B cell (primary cell): ENCODE measurements at places on chromosomes 11 and 22. TPM values are rescaled to one million over a fixed set of nuclear protein-coding genes. Genes with fewer than 3 reads are reported as not detected.
A peak's percentile ranks its signal among the peaks of the same experiment; 100 is the strongest.

The CFAP68 gene
- 7.8 and 8.2 TPM in 2 replicates for total RNA-seq

The MYO18B gene
- total RNA-seq, result 0.15 TPM in 1 of 2 replicates, not detected in the other

The CHCHD10 gene
- total RNA-seq, result 54.0 and 57.2 TPM in 2 replicates

The OR51F2 gene
- not detected in 2 replicates for total RNA-seq

The PNPLA5 gene
- total RNA-seq, result not detected in 2 replicates

The GRM5 gene
- total RNA-seq, result not detected in 2 replicates

The POLD4 gene
- total RNA-seq, result 190 and 210 TPM in 2 replicates

The NF2 gene
- 26.6 and 27.7 TPM in 2 replicates for total RNA-seq

The FZD4 gene
- total RNA-seq, result 0.02 and 0.15 TPM in 2 replicates

The OR5A1 gene
- total RNA-seq, result not detected in 2 replicates

DNA sequence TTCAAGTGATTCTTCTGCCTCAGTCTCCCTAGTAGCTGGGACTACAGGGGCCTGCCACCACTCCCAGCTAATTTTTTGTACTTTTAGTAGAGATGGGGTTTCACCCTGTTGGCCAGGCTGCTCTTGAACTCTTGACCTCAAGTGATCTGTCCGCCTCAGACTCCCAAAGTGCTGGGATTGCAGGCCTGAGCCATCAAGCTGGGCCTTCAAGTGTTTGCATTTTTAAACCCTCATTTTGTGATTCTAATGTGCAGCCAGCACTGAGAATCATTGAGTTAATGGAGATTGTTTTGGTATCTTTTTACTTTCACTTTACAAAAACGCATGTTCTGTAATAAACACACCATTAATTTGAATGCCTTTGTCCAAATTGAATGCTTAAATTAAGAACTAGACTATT is 3.4 kb downstream of the TYR start:
- DNase-seq, result no peak

DNA sequence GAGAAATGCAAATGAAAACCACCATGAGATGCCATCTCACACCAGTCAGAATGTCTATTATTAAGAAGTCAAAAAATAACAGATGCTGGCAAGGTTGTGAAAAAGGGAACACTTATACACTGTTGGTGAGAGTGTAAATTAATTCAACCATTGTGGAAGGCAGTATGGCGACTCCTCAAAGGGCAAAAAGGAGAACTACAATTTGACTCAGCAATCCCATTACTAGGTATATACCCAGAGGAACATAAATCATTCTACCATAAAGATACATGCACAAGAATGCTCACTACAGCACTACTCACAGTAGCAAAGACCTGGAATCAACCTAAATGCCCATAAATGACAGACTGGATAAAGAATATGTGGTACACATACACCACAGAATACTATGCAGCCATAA is 161.1 kb upstream of the PDGFD start:
- no peak for DNase-seq

DNA sequence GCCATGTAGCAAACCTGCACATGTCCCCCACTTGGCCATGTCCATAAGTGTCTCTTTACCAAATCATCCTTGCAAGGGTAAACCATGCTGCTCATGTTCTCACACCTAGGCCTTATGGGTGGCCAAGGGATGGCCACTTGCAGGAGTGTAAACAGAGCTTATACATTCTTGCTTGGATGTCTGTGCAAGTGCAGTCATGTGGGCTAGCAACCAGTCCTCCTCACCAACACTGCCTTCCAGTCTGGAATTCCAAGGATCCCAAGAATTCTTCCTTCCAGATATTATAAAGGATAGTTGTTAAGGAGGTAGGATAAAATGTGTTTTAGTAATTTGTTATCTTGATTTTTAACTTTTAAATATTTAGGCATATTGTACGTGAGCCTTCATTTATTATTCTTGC is 47.8 kb upstream of the OR5P2 start:
- DNase-seq, result no peak

DNA sequence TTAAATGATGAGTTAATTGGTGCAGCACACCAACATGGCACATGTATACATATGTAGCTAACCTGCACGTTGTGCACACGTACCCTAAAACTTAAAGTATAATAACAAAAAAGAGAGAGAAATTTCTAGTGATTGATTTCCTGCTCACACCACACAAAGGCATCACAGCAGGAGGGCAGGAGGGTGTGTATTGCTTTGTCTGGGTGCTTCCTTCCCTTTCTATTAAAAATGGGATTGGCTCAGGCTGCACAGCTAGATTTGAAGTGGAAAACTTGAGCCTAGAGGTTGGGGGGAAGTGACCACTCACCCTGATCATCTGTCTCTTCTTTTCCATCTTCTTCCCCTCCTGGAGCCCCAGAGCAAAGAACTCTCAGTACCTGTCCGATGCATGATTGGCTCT is 944 bp upstream of the SCGB1D2 start:
- no peak for DNase-seq

- DNase-seq, result no peak
These were observed 151.8 kb downstream of the MPPED1 start for GRCh38 chr22:43563571-43563970.

DNA sequence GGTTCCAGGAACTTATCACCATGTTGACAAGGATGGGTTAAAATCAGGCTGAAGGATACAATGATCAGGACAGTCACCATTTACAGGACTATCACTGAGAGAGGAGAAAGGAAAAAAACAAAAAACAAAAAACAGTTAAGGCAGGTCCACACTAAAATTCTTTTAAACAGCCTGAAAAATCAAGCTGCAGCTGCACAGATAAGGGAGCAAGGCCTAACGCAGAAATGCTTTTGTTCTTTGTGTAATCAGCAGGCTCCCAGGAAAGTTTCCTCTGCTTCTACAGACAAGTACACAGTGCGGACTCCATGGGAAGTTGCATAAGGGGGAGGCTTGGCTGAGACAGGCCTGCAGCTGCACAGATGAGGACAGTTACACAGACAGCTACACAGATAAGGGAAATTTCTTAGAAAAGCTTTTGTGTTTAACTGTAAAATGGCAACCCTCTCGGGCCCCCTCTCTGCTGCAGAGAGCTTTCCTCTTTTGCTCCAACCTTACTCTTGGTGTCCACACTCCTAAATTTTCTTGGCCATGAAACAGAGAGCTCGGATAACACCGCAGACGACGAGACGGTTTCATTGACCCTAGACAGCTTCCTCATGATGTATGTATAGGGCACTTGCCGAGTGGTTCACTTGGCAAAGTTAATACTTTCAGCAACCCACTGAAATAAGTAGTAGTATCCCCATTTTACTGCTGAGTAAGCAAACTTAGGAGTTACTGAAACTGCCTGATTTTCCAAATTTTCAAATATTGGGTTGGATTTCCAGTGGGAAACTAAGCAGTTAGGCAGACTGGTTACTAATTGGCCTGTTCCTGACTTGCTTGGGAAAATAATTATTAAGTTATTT is 45.5 kb downstream of the PIWIL3 start:
- no peak for DNase-seq

GRCh38 chr11:12200279-12200990 is 90.0 kb downstream of the MICAL2 start:
- no peak for DNase-seq

DNA sequence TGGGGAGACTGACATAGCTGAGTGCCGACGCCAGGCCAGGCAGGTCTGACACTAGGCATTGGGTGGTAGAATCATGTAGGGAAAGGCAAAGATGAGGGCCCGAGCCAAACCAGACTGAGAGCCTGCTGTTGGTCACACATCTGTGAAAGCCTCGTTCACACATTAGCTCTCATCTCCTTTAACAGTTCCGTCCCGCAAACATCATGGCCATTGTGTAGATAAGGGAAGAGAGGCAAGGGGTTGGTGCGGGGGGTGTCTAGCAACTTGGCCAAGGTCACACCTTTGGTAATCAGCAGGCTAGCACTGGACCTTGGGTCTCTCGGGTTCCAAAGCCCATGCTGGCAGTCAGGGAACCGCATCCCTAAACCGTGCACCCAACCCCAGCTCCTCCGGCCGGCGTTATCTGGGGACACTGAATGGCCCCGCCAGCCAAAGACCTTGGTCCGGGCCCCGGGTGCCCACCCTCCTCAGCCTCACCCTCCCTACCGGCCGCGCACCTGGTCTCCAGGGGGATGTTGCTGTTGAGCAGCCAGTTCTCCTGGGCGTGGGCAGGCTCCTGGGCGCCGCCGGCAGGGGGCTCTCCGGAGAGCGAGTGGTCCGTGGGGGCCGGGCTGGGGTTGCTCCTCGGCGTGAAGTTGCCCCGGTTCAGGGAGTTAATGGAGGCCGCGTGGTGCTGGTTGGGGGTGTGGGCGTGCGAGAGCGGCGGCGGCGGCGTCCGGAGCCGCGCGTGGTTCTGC is 328.3 kb upstream of the NARS2 start:
- DNase-seq, result no peak

DNA sequence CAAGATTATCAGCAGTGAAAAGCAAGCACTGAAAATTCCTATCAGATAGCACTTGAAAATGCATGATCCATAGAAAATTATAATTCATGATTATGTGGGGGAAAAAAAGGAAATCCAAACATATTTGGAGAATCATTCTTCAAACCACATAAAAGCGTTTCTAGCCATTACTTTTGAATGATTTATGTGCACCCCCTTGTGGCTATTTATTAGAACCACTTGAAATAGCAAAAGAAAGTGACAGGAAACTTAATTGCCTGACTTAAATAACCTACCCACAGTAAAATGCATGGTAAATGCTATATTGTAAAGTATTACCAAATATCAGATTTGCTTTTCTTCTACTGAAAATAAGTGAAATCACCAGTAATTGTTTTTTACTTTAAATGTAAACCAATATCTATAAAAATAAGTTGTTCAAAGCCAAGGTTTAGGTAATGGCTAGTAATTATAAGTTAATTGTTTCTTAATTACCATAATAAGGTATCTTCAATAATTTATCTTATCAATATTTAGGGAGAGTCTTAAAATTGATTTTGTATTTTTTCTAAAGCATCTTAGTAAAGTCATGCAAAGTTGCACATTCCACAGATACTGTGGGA is 168.5 kb downstream of the ARHGAP42 start:
- peak; percentile 59 for DNase-seq

- DNase-seq, result no peak
These were observed 260.4 kb upstream of the ARHGAP20 start for GRCh38 chr11:110972640-110973039.

- no peak for DNase-seq
These were observed 30.3 kb upstream of the WNT7B start for GRCh38 chr22:46007003-46007847.

GRCh38 chr11:66728693-66729385 is at the start of gene SPTBN2:
SPTBN2 (minus strand) TSS chr11:66729216; CDS start chr11:66721240, 7,976 bp downstream.
- peak; percentile 47 for DNase-seq

- no peak for DNase-seq
These were observed 7.1 kb upstream of the MUC15 start for GRCh38 chr11:26578998-26579661.

DNA sequence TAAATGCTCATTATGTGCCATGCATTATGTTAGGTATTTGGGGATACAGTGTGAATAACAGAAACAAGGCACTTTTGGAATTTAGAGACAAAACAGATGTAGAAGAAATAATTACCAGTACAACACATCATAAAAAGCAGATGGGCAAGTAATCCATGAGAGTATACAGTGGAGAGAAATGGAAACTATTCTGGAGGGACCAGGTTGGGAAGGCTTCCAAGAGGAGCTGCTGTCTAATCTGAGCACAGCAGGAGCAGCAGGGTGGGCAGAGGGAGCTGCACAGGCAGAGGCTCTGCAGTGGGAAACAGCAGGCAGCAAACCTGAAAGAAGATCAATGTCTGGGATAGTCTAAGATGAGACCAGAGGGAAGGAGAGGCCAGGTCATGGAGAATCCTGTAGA is 268.7 kb upstream of the CCDC90B start:
- DNase-seq, result no peak

DNA sequence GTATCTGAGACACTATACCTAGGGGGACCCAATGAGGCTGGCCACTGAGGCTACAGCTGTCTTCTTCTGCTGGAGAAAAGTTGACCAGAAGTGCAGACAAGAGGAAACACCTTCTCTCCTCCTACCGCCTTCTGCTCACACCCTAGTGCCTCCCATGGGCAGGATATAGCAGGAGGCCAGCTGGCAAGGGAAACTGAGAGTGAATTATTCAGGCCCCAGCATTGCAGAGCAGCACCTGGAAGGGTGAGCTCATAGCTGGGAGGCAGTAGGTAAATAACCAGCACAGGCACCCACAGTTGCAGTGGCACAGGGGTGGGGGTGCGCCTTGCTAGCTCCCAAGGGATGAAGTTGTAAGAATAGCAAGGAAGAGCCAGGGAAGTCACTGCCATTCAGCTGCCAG is 267.4 kb upstream of the NCAM1 start:
- no peak for DNase-seq

DNA sequence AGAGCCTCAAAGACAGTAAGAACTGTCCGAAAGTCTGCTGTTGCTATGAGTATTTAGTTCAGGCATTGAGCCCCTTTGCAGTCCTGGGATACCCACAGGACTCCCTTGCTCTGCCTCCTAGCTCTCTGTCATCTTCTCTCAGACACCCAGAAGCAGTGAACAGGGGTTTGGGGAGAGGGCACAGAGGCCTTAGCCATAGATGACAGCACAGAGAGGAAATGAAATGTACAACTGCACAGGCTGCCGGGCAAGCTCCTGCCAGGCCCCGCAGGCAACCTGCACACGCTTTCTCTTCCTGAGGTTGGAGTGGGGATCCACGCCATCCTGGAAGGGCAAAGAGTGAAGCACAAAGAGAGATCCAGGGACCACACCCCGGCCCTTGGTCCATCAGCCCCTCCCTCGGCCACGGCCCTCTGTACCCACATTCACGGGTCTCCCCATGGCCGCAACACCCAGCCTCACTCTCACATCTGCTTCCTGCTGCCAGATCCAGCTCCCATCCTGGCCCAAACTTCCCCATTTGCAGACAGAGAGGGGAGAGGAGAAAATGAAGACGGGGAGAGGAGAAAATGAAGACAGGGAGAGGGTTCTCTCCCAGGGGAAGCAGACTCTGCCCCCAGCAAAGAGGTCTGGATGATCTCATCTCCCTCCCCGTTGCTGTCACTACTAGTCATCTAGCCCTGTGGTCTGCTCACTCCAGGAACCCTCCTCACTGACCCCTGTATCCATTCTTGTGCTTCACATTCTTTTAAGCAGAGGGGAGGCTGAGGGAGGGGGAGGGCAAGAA is 40.7 kb downstream of the CD6 start:
- DNase-seq, result no peak

DNA sequence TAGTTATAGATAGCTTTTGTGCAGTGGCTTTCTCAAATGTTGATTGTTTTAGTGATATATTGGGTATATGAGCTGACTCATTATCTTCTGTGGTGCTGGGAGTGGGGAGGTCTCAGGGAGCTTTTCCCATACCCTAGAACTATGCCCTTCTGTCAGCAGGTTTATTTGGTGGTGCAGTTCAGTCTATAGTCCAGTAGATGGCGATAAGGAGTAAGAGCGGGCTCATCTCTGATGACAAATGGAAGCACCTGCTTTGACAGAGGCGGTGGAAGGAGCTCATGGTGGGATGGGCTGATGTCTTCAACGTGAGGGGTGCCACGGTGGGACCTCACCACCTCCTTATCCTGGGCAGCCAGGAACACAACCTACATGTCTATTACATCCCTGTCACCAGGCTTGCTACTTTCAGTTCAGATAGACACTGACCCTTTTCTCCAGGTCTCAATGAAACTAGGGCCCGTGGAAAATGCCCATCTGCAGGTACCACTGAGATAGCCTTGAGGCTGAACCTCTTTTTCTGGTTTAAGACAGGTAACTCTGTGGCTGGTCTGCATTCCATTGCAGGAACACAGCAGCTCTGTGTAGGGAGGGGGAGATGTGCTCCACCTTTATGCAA is 13.0 kb upstream of the OR6A2 start:
- peak; percentile 65 for DNase-seq

- peak; percentile 65 for DNase-seq
These were observed 16.1 kb downstream of the MGAT3 start for GRCh38 chr22:39472570-39473556.
